ENCODE measurements at places on chromosomes 2 and 18.

DNA sequence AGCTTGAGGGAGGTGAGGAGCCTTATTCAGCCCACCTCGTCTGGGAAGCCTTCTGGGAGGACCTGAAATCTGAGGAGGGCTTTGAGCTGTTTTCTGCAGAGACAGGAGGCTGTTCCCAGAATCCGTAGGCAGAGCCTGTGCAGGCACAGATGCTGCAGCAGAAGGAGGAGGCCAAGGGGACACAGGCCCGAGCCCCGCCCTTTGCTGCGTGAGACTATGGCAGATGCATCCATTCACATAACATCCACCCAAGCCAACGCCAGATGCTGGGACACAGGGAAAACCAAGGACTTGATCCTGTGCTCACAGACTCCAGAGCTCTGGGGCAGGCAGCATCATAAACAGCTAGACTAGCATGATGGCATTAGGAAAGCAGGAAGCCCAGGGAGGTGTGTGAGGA is 98.2 kb downstream of the KCNF1 start:
- DNase-seq, result no peak
- H3K4me3 ChIP-seq, result no peak overlapping the region
- no peaks in the 10 kb centered on the region for H3K27me3 ChIP-seq
- no peaks in the 10 kb centered on the region for H3K36me3 ChIP-seq
- H3K4me1 ChIP-seq, result no peaks in the 10 kb centered on the region

GRCh38 chr2:137952586-137953129 is 11.6 kb upstream of the HNMT start:
- no peaks in the 10 kb centered on the region for H3K36me3 ChIP-seq
- H3K27ac ChIP-seq, result peak overlapping the region; percentile 94

- H3K27ac ChIP-seq, result no peak overlapping the region
- H3K27me3 ChIP-seq, result no peaks in the 10 kb centered on the region
- H3K4me1 ChIP-seq, result peaks cover 4% of the 10 kb centered on the region
- no peak overlapping the region for H3K4me3 ChIP-seq
- peak; percentile 54 for DNase-seq
These were observed 6.4 kb upstream of the PTPN4 start for GRCh38 chr2:119753041-119753929.

DNA sequence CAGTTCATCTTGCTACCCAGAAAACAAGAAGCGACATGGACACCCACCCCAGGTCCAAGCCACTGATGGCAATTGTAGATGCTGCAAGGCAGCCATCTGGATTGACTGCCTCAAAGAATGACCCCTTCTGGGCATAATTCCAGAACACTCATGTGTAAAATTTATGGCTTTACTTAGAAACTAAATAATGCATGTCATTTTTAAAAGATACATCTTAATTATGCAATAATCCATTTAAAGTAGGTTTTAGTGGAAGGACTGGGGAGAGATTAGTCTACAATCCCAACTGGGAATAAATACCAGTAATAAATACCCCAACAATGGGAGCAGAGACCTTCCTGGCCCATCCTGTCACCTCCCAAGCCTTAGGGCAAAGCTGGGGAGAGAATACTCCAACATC is 247.7 kb downstream of the SS18 start:
- no peaks in the 10 kb centered on the region for H3K27me3 ChIP-seq
- H3K36me3 ChIP-seq, result no peaks in the 10 kb centered on the region
- no peak overlapping the region for H3K27ac ChIP-seq
- DNase-seq, result no peak
- H3K4me1 ChIP-seq, result no peaks in the 10 kb centered on the region

DNA sequence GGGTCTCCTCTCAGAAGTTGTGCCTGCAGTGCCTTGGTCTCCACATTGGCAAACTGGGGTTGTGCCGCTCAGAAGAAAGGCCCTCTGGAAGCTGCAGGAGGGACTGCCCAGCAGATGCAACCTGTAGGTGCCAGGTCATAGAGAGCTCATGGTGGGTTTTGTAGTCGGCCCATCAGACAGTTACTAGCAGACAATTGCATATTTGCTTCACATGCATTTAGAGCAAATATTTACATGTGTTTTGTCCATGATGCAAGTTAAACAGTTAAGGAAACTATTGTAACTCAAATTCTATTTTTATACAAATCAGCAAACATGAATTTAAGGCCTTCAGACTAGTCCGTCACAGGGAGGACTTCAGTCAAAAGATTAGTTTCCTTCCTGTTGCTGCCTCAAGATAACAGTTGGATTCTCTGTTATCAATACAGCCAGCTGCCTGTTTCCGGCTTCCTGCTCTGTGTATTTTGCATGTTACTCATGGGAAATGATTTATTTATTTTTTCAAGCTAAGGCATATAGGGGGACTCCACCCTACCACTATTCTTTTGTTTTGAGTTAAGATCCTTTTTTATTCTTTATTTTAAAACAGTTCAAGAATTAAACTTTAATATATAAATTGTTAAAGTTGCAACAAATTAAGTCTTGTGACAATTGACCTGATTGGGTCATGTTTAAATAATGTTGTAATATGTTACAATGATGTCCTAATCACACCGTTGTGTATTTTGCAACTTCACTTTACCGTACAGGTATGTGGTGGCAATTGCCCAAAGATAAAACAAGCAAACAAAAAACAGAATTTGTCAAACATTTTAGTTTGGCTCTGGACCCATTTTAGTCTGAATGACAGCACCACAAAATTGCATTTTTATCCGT is 133.5 kb downstream of the SPTBN1 start:
- H3K36me3 ChIP-seq, result peaks cover 7% of the 10 kb centered on the region
- peaks cover 18% of the 10 kb centered on the region for H3K4me1 ChIP-seq
- H3K27me3 ChIP-seq, result no peaks in the 10 kb centered on the region
- H3K27ac ChIP-seq, result no peak overlapping the region
- peak; percentile 46 for DNase-seq
- H3K4me3 ChIP-seq, result no peak overlapping the region

DNA sequence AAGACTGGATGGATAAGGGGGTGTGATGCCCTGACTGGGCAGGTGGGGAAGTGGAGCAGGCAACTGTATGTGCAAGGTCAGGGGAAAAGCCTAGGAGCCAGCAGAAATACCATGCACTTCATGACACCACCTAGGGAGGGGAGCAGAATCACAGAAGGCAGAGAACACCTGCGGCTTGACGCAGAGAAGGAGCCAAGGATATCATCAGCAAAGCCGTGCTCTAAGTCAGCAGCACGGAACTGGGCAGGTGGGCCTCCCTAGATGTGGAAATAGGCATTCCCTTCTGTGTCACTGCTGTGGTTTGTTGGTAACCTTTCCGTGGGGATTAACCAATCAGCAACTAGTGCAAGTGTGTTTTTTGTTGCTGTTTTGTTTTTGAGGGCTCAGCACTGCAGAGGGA is 41.3 kb downstream of the HDLBP start:
- H3K36me3 ChIP-seq, result peaks cover 9% of the 10 kb centered on the region
- no peak overlapping the region for H3K27ac ChIP-seq
- peaks cover 22% of the 10 kb centered on the region for H3K4me1 ChIP-seq
- peak; percentile 38 for DNase-seq
- no peaks in the 10 kb centered on the region for H3K27me3 ChIP-seq

DNA sequence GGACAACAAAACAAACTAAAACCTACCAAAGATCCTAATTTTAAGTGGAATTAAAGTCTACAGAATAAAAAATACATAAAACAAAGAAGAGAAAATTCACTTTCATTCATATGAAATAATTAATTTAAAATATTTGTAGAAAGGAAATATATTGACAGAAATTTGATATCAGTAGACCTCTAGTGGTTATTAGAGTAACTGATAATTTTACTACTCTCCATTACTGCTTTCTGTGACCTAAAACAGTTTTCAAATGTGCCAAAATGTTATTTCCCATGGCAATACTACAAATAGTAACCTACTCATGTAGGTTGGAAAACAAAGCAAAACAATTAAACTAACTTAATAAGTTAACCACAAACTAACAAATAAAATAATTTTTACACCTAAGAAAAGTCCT is 147.1 kb downstream of the NOL4 start:
- no peaks in the 10 kb centered on the region for H3K36me3 ChIP-seq
- no peaks in the 10 kb centered on the region for H3K27me3 ChIP-seq
- H3K4me3 ChIP-seq, result no peak overlapping the region
- DNase-seq, result no peak
- no peaks in the 10 kb centered on the region for H3K4me1 ChIP-seq
- H3K27ac ChIP-seq, result no peak overlapping the region

GRCh38 chr2:235954281-235954680 is 213.9 kb downstream of the GBX2 start:
- H3K27ac ChIP-seq, result no peak overlapping the region
- peaks cover 8% of the 10 kb centered on the region for H3K4me1 ChIP-seq
- no peak for DNase-seq
- H3K36me3 ChIP-seq, result peaks cover 6% of the 10 kb centered on the region
- H3K27me3 ChIP-seq, result no peaks in the 10 kb centered on the region

- peaks cover 10% of the 10 kb centered on the region for H3K27me3 ChIP-seq
- H3K4me1 ChIP-seq, result no peaks in the 10 kb centered on the region
- H3K27ac ChIP-seq, result no peak overlapping the region
- no peak overlapping the region for H3K4me3 ChIP-seq
- no peaks in the 10 kb centered on the region for H3K36me3 ChIP-seq
These were observed 228.8 kb upstream of the COPS8 start for GRCh38 chr2:236856848-236857235.

GRCh38 chr2:149050188-149050587 is 11.7 kb downstream of the LYPD6B start:
- no peaks in the 10 kb centered on the region for H3K27me3 ChIP-seq
- H3K36me3 ChIP-seq, result no peaks in the 10 kb centered on the region
- no peak overlapping the region for H3K27ac ChIP-seq
- H3K4me1 ChIP-seq, result no peaks in the 10 kb centered on the region

DNA sequence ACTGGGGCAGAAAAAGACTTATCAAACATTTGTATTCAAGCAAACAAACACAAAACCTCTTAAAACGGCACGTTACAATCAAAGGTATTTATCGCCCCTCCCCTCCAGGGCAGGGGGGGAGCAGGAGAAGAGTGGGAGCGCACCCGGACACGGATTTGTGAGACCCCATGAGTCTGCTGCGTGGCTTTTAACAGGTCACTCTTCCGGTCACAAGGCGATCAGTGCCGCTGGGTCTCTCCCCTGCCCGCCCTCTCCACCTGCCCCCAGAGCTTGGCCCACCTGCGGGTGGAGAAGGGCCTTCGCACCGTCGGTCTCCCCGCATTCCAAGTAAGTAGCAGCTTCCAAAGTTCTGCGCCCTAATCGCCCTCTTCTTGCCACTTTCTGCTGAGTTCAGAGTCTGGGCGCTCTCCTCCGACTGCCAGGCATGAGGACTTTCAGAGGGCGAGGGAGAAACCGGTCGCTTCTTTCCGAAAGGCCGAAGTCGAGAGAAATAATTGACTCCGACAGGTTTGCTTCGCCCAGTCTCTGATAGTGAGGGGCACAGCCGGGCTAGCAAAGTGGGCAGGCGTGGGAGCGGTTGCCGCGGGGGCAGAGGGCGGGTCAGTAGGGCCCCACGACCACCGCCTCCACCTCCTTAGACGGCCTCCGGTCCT is 800 bp downstream of the RPRM start:
- no peaks in the 10 kb centered on the region for H3K36me3 ChIP-seq
- DNase-seq, result no peak
- H3K27me3 ChIP-seq, result peaks cover 57% of the 10 kb centered on the region

DNA sequence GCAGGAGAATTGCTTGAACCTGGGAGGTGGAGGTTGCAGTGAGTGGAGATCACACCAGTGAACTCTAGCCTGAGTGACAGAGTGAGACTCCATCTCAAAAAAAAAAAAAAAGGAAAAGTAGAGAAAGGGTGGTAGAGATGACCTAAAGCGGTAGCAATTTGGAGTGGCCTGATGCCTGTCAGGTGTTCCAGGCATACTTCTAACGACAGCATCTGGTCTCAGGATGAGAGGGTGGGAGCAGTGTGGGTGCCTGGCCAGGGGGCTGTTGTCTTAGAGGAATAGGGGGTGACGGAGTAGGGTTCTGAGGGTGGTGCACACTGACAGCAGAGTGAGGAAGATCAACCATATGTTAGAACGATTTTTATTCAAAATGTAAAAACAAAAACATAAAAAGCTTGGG is 21.8 kb downstream of the ZNF236 start:
- no peak for DNase-seq
- H3K27me3 ChIP-seq, result no peaks in the 10 kb centered on the region
- H3K36me3 ChIP-seq, result no peaks in the 10 kb centered on the region
- H3K4me3 ChIP-seq, result no peak overlapping the region
- peaks cover 2% of the 10 kb centered on the region for H3K4me1 ChIP-seq

- DNase-seq, result peak; percentile 44
- H3K4me1 ChIP-seq, result no peaks in the 10 kb centered on the region
- H3K4me3 ChIP-seq, result no peak overlapping the region
- peak overlapping the region; percentile 54 for H3K27ac ChIP-seq
- no peaks in the 10 kb centered on the region for H3K27me3 ChIP-seq
These were observed 175.7 kb upstream of the RND3 start for GRCh38 chr2:150663143-150663542.

DNA sequence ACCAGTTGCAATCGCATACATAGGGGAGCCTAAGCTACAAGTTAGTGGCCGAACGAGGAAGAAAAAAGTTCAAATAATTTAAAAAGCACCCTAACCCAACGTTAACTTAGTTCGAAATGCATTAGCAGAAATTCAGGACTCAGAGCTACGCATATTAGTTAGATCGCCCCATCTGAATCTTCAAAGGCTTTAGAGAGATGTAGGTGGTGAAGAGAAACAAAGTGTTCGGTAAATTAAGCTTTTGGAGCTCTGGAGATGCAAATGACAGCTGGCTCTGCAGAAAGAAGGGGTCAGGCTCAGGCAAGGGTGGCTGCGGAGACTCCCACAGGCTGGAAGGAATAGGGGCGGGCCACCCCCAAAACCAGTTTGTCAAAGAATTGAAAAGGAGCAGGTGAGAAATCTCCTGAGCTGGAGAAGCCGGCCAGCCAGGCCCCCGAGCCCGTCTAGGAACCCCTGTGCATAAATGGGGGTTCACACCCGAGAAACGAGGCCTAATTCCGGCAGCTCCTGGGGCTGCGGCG is 621 bp downstream of the TXNL1 start:
- H3K27ac ChIP-seq, result peak overlapping the region; percentile 94
- peaks cover 19% of the 10 kb centered on the region for H3K36me3 ChIP-seq
- peaks cover 3% of the 10 kb centered on the region for H3K4me1 ChIP-seq
- DNase-seq, result peak; percentile 25
- H3K4me3 ChIP-seq, result peak overlapping the region; percentile 87

DNA sequence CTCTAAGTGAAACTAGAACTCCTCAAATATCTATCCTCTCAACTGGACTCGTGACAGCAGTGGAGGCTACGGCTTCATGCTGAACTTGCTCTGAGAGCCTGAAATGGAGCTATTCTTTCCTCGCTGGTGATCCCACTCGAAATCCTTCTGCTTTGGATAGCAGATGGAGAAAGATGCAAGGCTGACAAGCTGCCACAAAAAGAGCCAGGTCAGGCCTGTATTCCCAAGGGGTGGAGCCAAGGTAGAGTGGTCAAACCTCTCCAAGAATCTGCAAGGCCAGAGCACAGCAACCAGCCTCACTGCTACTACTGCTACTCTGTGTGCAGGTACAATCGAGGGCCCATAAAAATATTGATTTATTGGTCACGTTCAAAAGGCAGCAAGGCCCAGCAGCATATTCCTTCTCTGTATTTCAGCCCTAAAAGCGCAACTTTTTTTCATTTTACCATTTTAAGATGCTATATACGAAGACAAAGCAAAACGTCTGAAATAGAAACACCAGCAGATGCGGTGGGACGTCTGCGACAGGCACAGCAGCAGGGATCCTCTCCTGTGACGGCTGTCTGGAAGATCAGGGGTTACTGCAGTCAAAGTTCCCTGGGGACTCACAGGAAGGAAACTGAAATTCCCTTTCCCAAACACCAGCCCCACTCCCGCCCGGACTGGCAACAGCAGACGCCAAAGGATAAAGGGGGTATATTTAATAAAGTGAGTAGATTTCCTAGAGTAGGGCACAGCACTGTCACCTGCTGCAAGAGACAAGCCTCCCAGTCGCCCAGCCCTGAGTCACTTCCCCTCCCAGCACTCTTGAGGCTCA is 2.4 kb downstream of the SPRED2 start:
- H3K27me3 ChIP-seq, result no peaks in the 10 kb centered on the region
- peak; percentile 33 for DNase-seq
- peak overlapping the region; percentile 3 for H3K27ac ChIP-seq
- peaks cover 4% of the 10 kb centered on the region for H3K4me1 ChIP-seq
- no peaks in the 10 kb centered on the region for H3K36me3 ChIP-seq
